ENCODE measurements at places on chromosomes 4 and X.

- DNase-seq = no peak
These were observed 133.3 kb upstream of the PJA1 start for GRCh38 chrX:69298466-69299140.

DNA sequence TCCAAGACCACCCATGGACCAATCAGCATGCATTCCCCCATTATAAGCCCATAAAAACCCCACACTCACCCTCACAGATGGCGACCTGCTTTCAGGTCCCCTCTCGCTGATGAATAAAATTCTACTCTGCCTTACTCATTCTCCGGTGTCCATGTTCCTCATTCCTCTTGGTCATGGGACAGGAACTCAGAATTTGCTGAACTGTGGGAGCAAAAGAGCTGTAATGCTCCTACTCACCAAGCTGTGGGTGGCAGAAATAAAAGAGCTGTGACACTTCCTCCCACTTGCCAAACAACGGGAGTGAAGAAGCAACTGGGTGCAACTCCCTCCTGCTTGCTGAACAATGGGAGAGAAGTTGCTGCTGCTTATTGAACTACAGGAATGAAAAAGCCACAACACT is 168.5 kb upstream of the PCDH18 start:
- no peak for DNase-seq

DNA sequence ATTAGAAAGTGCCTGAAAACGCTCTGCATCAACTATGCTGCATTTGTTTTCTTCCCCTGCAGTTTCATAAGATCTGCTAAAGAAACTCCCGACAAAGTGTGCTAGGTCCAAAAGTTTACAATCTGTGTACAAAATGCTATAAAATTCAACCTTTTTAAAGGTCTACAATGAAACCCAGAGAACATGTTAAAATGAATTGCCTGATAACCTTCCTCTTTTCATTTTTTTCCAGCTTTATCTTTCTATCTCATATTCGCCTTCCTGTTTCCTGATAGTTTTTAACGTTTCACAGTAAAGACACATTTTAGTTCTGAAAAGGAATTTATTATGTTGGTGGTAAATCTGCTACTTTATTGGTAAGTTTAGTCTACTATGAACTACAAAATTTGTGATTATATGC is 9.5 kb upstream of the HPGDS start:
- no peak for DNase-seq

DNA sequence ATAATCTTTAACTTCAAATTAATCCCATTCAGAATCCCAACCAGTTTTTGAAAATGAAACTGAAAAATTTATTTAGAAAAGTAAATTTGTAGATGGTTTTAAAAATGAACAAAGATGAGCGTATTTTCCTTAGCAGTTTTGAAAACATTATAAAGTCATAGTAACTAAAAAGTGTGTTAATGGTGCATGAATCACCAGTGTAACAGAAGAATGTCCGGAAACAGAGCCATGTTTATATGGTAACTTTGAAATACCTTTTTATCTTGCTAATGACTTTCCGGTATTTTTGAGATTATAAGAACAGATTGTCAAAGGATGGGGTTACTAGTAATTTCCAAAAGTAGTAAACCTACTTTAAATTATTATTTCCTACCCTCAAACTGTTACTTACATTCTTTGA is 145.9 kb downstream of the IRS4 start:
- DNase-seq = no peak

- no peak for DNase-seq
These were observed 27.4 kb upstream of the CCSER1 start for GRCh38 chr4:90099812-90100211.

- no peak for DNase-seq
These were observed 54.7 kb downstream of the DKK2 start for GRCh38 chr4:106981431-106981830.

DNA sequence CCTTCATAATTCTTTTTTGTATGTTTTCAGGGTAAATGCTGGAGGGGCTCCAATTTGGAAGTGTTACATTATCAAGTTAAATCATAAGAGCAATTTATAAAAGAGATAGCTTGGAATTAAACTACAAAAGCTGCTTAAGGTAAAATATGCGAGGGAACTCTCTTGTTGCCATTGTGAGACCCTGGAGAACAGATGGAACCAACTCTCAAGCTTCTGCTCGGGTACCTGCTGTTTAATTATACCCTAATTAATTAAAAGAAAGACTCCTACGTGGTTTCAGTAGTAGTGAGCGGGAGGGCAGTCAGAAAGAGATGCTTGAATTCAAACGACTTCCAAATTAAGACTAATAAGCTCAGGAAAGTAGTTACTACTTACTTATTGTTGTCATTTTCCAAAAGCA is 313.1 kb upstream of the TACR3 start:
- no peak for DNase-seq

GRCh38 chrX:65745992-65746391 is 78.5 kb downstream of the MSN start:
- no peak for DNase-seq

GRCh38 chr4:38930204-38930603 is 62.6 kb downstream of the FAM114A1 start:
- DNase-seq = no peak

DNA sequence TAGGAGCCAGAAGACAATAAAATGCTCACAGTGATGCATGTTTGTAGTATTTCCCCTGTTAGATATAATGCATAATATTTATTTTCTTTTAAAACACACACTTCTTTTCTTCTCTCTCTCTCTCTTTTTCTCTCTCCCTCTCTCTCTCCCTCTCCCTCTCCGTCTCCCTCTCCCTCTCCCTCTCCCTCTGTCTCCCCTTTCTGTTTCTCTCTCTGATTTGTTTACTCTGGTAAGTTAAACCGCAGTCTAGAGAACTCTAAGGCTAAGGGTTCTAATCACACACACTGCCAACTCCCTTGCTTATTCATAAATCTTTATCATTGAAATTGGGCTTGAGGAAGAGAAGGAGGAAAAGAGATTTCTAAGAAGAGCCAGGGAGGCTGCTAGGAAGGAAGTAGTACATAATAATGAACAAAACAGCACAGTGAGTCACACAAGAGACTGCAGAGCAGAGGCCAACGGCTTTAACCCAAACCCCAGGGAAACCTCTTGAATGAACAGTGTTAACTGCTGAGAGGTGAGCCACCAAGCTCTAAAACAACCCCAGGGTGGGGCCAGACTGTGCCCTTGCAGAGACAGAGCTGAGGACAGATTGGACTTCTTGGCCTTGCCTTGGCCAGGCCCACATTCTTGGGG is 9.1 kb upstream of the PHOX2B start:
- no peak for DNase-seq

DNA sequence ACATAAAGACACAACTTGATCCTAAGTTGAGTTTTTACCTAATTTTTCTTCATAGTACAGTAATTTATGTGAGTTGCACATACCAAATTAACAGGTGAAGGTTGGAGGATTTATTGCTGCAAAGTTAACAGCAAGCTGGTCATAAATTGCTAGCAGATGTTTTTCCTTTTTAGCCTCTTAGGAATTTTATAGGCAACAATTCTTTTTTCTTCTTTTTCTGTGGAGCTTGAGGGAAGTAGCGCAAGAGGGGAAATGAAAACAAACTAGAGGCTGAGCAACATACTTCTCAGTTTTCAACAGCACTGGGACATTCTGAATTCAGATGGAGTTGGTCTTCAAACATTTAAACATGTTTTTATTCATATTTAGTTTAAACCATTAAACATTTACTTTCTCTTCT is 63.7 kb upstream of the TLR2 start:
- DNase-seq = no peak

DNA sequence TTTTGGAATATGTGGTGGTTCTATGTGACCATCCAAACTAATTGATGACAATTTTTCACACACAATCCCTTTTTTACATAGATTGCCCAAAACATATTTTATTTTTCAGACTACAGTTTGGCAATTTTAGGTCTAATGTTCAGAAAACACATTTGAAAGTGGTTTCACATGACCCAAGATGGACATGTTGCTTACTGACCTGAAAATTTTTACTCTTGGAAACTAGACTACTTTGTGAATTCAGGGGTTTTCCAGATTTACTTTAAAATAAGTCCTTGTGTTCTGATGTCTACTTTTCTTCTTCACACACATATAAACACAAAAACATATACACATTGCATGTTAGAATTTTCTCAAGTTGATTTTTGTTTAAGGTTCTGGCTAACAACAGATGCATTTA is 79.5 kb downstream of the HMGB2 start:
- DNase-seq = no peak

GRCh38 chrX:7086384-7086783 is 61.1 kb upstream of the STS start:
- no peak for DNase-seq

- no peak for DNase-seq
These were observed 651.4 kb downstream of the STPG2 start for GRCh38 chr4:97491856-97492255.

GRCh38 chr4:59936566-59936965 is 1263.6 kb upstream of the ADGRL3 start:
- DNase-seq = no peak

DNA sequence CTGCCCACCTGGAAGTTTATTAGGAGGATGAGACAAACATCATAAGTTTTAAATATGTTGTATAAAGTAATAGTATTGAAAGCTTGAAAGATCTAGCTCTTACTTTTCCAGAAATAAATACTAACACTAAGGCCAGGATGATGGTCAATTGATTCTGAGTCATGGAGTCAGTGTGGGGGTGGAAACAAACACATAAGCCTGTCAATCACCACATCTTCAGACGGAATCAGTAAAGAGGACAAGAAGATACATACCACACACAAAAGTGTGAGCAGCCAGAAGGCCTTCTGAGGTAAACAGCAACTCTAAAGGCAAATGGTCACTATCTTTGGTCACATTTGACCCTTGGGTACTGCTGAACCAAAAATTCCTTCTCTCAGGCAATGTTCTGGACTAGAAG is 365.0 kb upstream of the RASGEF1B start:
- no peak for DNase-seq

DNA sequence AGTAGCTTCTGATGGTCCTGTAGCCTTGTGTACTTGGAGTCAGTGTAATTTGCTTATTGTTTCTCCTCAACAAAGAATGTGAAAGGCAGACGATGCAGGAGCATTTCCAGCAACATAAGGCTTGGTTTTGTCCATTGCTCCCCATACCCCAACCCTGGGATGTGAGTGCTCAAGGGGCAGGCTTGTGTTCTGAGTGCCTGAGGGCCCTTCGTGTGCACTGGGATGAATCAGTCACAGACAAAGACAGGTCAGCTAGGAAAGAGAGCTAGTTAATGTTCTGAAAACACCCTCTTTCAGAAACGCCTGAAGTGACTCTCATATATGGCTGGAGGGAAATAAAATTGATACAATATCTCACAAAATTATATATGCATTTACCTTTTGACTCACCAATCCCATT is 59.1 kb downstream of the PRPS1 start:
- DNase-seq = no peak

DNA sequence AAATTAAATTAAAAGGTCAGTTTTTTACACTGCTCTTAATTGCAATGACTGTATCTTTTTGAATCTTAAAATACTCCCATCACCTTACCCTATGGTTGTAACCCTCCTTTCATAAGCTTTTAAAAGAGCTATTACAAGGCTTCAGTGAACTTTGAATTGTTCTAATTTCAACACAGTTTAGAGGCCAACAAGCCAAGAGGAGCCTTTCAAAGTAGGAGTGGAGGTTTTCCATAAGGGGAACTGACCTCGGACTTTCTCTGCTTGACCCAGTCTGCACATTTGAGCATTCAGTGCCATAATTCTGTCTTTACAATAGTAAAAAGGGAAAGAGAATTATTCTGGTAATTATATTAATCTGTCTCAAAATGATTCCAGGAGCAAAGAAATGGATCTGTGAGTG is 98.9 kb downstream of the PARM1 start:
- no peak for DNase-seq

Data from coronary artery (tissue), 2 donors.